NCI-H1092 (cell line): ENCODE measurements at places on chromosomes 11 and 22.

DNA sequence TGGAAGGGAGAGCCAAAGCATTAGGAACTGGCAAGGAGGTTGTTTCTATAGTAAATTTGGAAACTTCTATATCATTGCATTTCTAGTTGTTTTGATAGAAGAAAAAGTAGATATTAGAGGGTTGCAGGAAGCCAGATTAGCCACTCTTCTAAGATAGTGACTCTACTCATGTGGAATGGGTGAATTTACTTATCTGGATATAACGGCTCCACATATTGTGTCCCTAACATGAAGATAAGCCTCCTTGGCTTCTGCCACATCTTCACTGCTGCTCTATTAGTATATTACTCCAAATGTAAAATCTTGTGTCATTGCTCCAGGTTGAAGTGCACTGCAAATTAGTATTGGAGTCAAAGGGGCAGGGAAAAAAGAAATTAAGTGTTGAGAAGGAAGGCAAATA, 283.3 kb downstream of the CASP12 start:
- DNase-seq, result no peak

DNA sequence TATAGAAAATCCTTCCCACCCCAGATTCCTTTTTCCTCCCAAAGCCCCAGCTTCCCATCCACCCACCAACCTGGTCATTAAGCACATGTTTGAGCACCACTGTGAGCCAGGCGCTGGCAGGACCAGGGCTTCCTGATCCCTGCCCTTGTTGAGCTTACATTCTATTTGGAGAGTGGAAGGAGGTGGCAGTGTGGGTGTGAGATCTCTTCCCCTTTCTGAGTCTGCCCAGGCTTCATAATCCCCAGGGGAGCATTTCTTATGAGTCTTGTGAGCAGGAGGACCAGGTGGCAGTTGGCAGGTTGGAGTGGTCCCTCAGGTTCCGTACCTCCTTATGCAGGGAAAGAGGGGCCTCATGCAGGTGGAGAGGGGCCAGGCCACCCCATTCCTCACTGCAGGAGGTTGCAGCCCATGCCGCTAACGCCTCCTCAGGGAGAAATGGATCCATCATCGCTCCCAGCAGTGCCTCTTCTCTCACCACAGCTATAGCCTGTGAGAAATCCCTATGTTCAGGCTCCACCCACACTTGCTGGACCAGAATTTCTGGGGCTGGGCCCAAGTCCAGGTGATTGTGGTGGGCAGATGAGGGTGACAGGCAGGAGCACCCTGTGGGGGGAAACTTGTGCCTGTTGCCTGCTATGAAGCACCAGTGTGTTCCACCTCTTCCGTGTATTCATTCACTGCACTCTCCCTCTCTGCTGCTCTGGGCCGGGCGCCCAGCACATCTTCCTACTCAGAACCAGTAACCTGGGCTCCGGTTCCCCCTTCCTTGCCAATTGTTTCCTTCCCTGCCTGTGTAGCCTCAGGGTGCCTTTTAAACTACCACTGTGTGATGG, 23.5 kb downstream of the UBE2L3 start:
- no peak for DNase-seq

GRCh38 chr11:72684236-72684912, 10.2 kb upstream of the PDE2A start:
- peak; percentile 18 for DNase-seq

DNA sequence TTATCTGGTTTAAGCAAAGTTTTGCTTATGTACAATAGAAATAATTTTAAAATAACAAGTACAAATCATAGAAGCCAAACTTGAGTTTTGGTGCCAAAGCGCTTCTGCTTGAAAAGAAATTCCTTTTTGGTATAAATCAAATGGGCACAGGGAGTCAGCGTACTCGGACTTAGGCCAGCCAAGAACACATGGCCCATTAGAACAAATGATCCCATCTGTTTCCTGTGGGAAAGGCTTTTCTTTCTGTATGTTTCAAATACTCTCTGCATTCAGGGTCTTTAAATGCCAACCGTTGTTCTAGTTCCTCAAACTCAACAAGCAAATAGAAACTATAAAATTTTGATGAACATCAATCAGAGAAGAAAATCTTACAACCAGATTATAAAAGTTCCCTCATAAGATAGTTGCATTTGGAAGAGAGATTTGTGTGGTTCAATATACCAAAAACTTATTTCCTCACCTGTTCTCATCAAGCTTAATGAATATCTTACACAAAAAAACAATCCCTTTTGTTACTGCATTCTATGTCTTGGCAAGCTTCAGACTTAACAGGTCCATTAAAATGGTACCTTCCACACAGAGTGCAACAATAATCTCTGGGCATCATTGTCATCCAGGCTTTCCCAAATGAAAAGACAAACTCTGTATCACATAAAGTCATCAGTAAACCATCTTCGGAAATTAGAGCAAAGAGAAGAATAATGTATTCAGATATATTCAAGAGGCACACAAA, 739.8 kb upstream of the API5 start:
- no peak for DNase-seq

- DNase-seq, result no peak
Measured at GRCh38 chr11:22317656-22318055, 20.5 kb upstream of the SLC17A6 start.

DNA sequence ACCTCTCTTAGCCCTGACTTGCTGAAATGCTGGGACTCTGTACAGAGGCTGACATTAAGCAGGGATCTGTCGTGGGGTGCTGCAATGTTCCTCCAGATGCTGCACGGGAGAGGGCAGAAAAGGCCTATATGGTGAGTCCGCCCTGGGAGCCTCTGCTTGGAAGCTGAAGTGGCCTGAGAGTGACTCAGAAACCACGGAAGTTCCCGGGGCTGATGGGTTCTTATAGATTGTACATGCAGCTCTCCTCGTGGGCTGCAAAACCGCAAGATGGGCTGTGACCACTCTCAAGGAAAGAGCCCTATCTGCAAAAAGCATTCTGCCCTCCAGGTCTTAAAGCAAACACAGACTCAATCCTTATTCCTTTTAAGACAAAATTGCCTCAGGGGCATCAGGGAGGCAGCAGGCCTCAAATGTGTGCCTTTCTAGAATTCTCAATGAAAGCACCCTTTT, 5.8 kb upstream of the SLC43A3 start:
- DNase-seq, result no peak

DNA sequence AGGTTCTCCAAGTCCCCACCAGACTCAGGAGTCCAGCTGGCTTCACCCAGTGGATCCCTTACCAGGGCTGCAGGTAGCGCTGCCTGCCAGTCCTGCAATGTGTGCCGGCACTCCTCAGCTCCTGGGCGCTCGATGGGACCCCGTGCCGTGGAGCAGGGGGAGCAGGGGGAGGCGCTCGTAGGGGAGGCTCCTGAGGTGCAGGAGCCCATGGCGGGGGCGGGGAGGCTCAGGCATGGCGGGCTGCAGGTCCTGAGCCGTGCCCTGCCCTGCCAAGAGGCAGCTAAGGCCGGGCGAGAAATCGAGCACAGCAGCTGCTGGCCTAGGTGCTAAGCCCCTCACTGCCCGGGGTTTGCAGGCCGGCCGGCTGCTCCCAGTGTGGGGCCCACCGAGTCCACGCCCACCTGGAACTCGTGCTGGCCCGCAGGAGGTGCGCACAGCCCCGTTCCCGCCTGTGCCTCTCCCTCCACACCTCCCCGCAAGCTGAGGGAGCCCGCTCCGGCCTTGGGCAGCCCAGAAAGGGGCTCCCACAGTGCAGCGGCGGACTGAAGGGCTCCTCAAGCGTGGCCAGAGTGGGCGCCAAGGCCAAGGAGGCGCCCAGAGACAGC, 792.9 kb upstream of the CCDC179 start:
- no peak for DNase-seq

DNA sequence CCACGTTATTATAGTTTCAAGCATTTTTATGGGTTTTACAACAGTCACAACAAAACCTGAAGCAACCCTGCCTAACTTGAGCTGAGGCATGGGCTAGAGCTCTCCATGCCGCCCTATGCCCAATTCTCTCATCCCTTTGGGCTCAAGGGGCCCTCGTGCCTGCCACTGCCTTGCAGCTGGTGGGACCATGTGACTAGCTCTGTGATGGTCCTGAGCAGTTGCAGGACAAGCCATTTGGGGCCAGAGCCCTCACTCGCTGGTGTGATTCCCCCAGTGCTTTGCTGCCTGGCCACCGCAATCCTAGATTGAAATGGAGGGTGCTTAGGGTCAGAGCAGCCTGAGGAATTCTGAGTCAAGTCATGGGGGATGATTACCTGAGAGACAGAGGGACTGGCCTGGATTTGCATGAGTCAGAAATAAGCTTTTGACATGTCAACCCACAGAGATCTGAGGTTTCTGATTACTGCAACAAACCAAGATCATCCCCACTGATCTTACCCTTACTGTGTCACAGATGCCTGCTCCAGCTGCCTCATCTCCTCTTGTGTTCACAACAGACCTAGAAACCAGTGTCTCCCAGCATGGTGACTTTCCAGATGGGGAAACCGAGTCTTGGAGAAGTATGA, 323.7 kb downstream of the BRD1 start:
- DNase-seq, result no peak

DNA sequence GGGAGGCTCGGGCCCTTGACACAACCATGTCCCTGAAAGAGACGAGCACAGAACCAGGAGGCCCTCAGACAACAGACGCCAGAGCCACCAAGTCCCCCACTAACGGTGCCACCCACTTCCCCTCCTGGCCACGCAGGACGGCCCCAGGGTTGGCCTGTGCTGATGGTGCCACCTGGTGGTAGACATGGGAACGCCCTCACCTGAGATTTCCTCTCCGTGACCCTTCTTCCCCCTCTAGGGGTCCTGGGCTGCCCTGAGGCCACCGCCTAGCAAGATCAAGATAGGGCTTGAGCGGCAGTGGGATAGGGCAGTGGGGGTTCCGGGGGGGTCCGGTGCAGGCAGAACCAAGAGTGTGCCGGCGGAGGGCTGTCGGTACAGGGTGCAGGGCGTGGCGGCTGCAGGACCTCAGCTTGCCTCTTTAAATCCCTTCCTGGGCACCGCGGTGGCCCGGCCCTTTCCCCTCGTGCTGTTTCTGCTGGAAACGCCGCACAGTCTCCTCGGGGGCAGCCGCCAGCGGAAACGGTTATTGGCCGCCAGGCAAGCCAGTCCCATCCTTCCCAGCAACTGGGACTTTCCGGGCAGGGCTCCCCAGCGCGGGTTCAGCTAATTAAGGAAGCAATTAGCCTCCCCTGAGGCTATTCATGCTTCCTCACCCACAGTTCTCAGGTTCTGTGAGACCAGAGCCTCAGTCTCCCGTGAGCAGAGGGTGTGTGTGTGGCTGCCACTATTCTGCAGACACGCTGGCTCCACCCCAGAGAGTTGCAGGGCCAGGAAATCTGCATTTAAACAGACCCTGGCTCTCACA, 5.5 kb upstream of the NFAM1 start:
- peak; percentile 71 for DNase-seq

GRCh38 chr22:38956551-38956950, 858 bp upstream of the APOBEC3A start:
- DNase-seq, result no peak

DNA sequence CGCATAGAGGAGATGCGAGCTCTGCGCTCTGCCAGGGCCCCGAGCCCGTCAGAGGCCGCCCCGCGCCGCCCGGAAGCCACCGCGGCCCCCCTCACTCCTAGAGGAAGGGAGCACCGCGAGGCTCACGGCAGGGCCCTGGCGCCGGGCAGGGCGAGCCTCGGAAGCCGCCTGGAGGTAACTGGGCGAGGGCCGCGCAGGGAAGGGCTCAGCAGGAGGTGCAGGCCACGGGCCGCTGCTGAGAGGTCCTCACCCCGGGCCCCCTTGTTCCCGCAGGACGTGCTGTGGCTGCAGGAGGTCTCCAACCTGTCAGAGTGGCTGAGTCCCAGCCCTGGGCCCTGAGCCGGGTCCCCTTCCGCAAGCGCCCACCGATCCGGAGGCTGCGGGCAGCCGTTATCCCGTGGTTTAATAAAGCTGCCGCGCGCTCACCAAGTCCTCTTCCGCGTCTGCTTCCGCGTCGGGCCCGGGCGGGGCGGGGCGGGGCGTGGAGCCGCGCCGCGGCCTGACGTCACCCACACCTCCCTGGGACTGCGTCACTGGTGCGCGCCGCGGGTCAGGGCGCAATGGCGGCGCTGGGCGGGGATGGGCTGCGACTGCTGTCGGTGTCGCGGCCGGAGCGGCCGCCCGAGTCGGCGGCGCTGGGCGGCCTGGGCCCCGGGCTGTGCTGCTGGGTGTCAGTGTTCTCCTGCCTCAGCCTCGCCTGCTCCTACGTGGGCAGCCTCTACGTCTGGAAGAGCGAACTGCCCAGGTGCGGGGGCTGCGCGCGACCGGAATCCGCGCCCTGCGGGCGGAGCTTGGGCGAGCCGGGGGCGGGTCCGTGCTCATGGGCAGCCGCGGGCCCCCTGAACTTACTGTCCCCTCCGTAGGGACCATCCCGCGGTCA, at the start of gene RCE1:
Gene RCE1 (plus strand): TSS at position 546 of the 880 bp plus-strand sequence. CDS start 15 bp downstream, at position 561.
- peak; percentile 84 for DNase-seq

GRCh38 chr11:67484847-67485311, 2.1 kb downstream of the AIP start:
- DNase-seq, result no peak

- DNase-seq, result no peak
Measured at GRCh38 chr22:31363885-31364465, 17.8 kb upstream of the PATZ1 start.

DNA sequence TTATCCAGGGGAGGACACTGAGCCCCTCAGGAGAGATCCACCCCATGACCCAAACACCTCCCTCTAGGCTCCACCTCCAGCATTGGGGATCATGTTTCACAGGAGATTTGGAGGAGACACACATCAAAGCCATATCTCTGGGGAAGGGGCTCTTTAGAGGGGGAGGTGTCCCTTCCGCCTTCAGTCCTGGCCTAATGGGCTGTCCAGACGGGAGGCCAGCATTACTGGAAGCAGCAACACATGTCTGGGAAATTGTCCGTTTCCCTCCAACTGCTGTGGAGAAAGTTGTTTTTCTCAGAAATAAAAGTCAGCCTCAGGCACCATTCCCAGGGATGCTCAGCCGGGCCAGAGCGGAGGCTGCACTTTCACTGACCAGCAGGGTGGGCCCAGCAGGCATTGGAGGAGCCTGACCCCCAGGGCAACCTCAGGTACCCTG, 9.5 kb downstream of the CACNA1I start:
- no peak for DNase-seq
